ENCODE measurements at places on chromosomes 5 and 9.

- no peak for DNase-seq
Measured at GRCh38 chr9:123715258-123715657, 214.7 kb downstream of the DENND1A start.

GRCh38 chr9:26746357-26747072, 146.1 kb downstream of the CAAP1 start:
- no peak for DNase-seq

- DNase-seq, result no peak
Measured at GRCh38 chr9:28916348-28916747, 1343.1 kb upstream of the C9orf72 start.

DNA sequence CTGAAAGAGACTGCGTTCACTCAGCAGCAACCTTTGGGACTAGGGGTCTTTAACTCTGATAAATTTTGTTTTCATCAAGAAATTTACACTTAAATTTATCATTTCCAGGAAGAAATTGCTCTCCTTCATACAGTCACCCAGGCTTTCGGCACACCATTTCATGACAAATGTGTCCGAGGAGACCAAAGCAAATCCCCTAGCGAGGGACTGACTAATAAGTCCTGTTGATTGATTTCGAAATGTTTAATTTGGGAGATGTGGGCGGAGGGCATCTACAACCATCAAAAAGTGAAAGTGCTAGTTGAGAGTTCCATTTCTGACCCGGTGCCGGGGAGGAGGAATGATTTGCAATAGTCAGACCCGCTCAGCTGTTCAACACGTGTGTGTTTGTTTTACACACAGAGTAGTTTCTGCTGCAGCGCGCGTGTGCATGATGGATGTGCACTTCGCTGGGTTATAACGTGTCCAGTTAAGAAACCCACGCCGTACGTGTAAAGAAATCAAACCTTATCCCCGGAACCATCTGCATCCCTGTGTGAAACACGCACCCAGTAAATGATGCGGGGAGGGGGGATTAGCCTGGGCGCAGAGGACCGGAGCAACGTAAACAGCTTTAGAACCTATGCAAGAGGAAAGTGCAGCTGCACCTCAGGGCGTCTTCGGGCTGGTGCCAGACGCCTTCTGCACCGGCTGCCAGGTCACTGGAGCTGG, 845 bp upstream of the NR4A3 start:
- DNase-seq, result peak; percentile 51

DNA sequence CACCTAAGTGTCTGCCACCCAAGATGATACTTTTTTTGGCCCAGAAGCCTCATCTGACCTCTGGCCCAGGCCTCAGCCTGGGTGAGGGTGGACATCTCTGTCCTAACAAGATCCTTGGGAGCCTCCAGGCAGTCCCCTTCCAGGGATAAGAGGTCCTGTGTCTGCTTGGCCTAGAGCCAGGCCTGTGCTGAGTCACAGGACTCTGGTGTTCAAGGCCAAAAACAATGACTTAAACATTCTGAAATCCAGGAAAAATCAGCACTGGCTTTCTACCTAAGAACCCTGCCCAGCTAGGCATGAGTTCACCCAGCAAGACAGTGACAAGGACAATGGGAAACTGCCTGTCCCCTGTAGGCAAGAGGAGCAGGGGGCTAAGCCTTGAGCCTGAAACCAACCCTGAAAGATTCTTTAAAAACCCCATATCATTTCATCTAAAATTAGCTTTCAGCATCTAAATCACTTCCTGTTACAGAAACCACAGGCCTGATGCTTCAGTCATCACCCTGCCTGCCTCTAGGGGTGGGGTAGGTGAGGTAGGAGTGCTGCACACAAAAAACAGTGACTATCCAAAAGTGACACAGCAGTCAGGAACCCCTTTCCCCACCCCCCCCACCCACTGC, 29.9 kb downstream of the CSF2 start:
- DNase-seq, result peak; percentile 85

- DNase-seq, result no peak
Measured at GRCh38 chr9:99137225-99137624, 32.3 kb downstream of the TGFBR1 start.

DNA sequence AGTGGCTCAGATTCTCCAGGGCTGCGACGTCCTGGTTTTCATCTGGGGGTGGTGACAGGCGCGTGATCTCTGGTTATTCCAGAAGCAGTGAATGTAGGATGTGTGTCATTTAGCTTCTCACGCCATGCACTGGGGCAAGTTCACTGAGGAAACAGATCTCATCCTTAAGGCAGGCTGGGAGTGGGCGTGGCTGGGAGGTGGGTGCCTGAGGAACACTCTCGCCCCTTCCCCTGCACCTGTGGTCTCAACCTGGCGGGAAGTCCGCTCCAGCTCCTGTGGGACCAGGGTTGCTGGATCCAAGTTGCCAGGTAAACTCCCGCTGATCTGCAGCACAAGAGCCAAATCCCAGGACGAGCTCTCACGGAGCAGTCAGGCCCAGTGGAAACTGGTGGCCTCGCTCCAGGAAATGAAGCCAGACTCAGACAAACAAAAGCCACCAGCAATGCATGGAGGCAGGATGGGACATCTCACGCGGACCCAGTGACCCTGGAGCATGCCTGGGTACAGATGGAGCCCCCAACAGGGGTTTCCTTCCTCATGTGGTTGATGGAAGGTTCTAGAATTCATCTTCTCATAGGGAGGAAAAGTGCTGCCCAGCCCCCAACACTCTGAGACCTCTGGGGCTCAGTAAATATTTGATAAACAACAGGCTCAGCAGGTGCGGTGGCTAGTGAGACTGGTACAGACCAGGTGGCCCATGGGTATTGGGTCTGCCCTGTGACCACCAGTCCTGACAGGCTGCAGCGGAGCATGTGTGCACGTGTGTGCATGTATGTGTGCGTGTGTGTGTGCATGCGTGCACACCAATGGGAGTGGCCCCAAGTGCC, 16.3 kb upstream of the SLC12A7 start:
- DNase-seq, result no peak

DNA sequence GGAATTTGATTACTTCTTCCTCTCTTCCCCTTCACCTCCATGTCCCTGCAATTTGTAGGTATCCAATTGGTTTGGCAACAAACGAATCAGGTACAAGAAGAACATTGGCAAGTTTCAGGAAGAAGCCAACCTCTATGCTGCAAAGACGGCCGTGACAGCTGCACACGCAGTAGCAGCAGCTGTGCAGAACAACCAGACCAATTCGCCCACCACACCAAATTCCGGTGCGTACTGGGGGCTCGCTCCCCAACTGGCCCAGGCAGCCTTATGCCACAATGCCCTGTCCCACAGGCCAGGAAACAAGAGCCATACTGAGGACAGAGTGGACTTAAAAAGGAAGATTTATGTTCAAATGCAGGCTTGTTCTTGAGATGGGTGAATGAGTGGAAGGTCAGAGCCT, 213.5 kb downstream of the PBX3 start:
- DNase-seq, result no peak

Measured in activated CD4-positive, alpha-beta memory T cell treated with anti-CD3 and anti-CD28 coated beads, Interleukin-2, amount 10 ng/mL, durations not matched to agents 7 days and 5 days (primary cell).